ENCODE measurements at places on chromosomes 2 and 18. TPM values are rescaled to one million over a fixed set of nuclear protein-coding genes. Genes with fewer than 3 reads are reported as not detected.

The SLC66A3 gene
- polyA plus RNA-seq, result 23.3 TPM

The AQP12B gene
- 0.35 TPM for polyA plus RNA-seq

DNA sequence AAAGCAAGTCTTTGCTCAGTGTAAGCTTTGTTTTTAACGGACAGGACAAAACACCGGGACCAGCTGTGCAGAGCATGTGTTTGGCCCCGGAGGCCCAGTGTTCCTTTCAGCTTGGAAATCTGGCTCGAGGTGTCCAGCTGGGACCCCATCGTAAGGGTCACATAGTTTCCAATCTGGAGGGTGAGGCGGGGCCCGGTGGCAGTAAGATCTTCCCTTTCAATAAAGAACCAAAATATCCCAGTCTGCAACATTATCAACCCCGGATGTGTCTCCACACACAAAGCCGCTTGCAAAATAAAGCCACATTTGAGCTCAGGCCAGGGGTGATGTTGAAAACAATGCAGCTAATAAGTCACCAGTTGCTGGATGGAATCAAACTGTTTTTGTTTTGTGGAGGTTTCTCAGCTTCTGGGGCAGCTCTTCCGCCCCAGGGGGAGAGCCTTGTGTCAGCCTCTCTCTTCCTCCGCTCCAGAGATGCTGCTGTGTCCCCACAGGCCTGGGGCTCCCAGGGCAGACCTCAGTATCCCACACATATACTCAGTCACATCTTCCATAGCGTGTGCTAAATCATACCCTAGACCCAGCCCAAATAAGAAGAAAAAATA lies 138.6 kb upstream of the GLI2 start:
- no peak for DNase-seq

- no peak for DNase-seq
Measured at GRCh38 chr2:10716581-10716980, 4.8 kb upstream of the ATP6V1C2 start.

The GPAT2 gene
- 3.8 TPM for polyA plus RNA-seq

The MOGAT1 gene
- 0.27 TPM for polyA plus RNA-seq

The TUBA3E gene
- 0.18 TPM for polyA plus RNA-seq

GRCh38 chr18:57710226-57710625 lies 88.6 kb upstream of the NARS1 start:
- no peak for DNase-seq

DNA sequence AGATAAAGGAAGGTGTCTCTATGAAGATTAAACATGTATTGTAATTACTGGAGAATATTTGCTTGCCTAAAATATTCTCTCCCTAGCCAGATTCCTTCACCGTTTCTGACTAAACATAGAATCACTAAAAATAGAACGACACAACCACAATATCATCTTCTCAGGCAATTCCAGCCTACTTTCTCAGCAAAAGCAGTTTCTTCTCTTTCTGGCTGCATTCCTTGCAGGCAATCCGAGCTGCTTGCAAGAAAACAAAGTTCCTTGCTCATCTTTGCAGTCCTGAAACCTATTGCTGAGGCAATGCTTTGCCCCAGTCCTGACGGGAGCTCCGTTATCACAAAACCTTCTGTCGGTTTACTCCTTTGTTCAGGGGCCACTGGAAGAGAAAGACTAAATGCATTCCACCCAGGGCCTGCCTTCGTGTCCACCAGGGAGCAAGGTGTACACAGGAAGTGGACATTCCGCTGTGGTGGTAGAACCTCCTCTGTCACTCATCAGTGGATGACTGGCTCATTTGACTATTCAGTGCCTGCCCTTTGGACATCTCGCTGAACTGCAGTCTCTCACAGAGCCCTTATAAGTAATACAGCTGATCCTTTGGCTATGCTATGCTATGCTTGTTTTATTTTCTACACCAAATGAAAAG lies 239.2 kb upstream of the DOK6 start:
- no peak for DNase-seq

GRCh38 chr2:68253219-68254068 lies 1.1 kb upstream of the PPP3R1 start:
- DNase-seq, result no peak

GRCh38 chr2:69827796-69828540 lies 1.5 kb upstream of the GMCL1 start:
- no peak for DNase-seq

DNA sequence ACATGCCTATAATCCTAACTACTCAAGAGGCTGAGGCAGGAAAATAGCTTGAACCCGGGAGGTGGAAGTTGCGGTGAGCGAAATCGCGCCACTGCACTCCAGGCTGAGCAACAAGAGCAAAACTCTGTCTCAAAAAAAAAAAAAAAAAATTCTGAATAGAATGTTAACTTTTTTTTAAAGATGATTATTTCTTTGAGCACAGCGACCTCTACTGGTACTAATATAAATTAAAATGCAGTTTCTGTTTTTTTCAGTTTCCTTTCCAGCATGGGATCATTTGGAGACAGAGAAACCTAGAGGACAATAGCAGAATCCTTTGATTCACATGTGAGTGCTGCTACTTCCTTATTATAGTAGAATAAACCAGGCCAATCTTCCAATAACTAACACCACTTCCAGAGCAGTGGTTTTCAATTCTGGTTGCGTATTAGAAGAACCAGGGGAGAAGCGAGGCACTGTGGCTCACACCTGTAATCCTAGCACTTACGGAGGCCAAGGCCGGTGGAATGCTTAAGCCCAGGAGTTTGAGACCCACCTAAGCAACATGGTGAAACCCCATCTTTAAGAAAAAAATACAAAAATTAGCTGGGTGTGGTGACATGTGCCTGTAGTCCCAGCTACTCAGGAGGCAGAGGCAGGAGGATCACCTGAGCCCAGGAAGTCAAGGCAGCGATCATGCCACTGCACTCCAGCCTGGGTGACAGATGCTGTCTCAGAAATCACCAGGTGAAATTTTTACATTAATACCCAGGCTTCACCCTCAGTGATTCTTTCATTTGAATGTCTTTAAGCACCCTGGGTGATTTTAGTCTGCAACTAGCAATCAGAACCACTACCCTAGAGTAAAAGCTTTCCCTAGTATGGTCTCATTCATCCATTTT lies 10.1 kb downstream of the SRSF7 start:
- DNase-seq, result no peak

- no peak for DNase-seq
Measured at GRCh38 chr18:58952858-58953257, 88.2 kb downstream of the ZNF532 start.

GRCh38 chr2:63440612-63441011 lies 147.7 kb downstream of the WDPCP start:
- DNase-seq, result no peak

GRCh38 chr2:55047677-55048299 lies 2.5 kb downstream of the RTN4 start:
- DNase-seq, result no peak

The SLC11A1 gene
- 0.58 TPM for polyA plus RNA-seq

DNA sequence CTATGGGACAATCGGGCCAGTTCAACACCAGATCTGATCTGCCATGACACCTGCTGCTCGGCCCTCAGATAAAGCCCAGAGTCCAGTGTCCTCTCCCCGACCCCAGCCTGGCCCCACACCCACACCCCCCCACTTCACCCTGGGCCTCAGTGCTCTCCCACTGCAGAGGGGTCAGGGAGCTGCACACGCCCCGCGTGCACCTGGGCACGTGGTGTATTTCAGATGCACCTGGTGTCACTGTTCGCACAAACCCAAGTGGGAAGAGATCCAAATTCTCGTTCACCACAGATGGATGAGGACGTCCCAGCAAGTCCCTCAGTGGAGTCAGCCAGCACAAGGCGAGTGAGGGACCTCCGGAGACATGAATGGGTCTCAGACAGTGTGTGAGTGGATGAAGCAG lies 161.3 kb downstream of the RTP5 start:
- DNase-seq, result no peak

GRCh38 chr2:209726311-209726710 lies 45.3 kb upstream of the UNC80 start:
- no peak for DNase-seq

The ANTXR1 gene
- 82.4 TPM for polyA plus RNA-seq

GRCh38 chr2:88190808-88191721 lies 20.9 kb downstream of the THNSL2 start:
- DNase-seq, result peak; percentile 38

DNA sequence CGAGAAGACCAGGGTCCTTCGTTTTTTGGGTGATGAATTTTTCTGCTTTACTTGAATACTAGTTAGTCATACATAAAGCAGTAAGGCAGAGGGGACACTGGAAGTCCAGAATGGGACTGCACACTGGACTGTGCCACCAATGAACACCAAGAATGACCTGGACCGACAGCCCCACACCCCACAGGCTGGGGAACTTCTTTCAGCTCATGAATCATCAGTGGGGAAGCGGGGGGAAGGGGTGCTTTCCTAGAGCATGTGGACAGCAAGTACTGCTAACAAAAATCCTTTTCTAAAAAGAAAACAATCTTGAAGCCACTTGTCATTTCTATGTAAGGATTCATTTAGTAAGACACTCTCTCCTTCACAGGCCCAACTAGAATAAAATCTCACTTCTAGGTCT lies 86.0 kb downstream of the DTNB start:
- no peak for DNase-seq
